ENCODE measurements at places on chromosomes 5 and 9. TPM values are rescaled to one million over a fixed set of nuclear protein-coding genes. Genes with fewer than 3 reads are reported as not detected.

PDE8B gene
- 3.3 TPM for polyA plus RNA-seq

SARDH gene
- polyA plus RNA-seq = 5.0 TPM

NIPBL gene
- not detected for polyA plus RNA-seq

SOHLH1 gene
- not detected for polyA plus RNA-seq

CENPP gene
- 6.0 TPM for polyA plus RNA-seq

FAM78A gene
- polyA plus RNA-seq = 36.9 TPM
